RWPE1 (cell line): ENCODE measurements at places on chromosomes 11 and 22.

- DNase-seq, result peak; percentile 62
Measured at GRCh38 chr11:26753723-26754504, 32.1 kb upstream of the SLC5A12 start.

DNA sequence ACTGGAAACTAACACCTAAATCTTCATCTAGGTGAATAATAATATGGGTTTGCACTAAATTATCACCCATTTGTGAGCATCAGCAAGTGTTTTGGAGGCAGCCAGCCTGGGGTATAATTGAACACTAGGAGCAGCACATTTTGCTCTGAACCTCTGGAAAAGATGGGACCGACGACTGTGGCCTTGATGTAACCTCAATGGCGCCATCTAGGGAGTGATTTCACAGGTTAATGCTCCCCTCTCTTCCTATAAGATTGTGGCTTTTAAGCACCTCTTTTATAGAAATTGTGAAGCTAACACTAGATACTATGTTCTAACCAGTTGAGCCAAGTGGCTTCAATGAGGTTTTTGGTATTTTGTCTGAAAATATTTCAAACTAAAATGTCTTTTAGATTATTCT is 203.7 kb downstream of the NELL1 start:
- no peak for DNase-seq

GRCh38 chr11:75526192-75526541 is 426 bp upstream of the GDPD5 start:
- DNase-seq, result no peak

- no peak for DNase-seq
Measured at GRCh38 chr11:18397921-18398320, 3.6 kb downstream of the LDHA start.

DNA sequence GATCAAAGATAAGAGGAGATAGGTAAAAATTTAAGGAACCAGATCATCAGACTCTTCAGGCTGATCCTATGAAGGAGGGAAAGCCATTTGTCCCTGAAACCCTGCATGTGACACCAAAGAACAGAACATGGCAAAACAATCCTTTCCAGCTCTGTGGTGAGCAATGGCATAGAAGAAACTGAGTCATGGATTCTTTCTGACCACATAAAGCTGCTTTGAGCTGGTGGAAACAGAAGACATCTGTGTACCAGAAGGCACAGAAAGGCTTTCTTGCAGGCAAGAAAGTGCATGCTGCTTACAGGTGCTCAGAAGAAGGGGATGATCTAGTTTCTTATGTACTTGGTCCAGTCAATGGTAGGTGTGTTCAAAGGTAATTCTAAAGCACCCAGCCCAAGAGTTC is 45.0 kb upstream of the APOA1 start:
- no peak for DNase-seq

- no peak for DNase-seq
Measured at GRCh38 chr22:48696371-48696770, 1131.3 kb downstream of the BRD1 start.

- DNase-seq, result no peak
Measured at GRCh38 chr22:22088658-22089458, 106.3 kb upstream of the TOP3B start.

DNA sequence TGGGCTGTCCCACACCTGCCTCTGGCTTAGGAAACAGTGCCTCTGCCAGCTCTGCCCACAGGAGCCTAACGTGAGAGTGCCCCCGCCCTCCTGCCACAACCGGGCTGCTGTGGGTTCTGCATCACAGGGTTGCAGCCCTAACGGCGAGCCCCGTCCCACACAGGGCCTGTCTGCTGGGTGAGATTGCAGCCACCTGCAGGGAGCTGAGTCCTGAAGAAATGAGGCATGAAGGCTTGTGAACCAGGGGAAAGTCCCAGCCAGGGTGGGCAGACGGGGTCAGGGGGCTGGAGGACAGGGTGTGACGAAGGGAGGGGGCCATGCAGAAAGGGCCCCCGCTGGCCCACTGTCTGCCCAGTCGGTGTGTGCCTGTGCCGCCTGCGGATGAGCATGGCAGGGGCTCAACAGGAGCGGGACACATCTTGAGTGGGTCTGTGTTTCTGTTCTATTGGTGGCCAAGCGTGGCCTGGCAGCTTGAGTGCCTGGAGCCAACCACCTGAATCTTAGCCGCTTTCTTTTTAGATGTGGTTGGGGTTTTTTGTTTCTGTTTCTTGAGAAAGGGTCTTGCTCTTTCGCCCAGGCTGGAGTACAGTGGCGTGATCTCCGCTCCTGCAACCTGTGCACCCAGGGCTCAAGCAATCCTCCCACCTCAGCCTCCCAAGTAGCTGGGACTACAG is 38.9 kb downstream of the CTTN start:
- DNase-seq, result no peak

DNA sequence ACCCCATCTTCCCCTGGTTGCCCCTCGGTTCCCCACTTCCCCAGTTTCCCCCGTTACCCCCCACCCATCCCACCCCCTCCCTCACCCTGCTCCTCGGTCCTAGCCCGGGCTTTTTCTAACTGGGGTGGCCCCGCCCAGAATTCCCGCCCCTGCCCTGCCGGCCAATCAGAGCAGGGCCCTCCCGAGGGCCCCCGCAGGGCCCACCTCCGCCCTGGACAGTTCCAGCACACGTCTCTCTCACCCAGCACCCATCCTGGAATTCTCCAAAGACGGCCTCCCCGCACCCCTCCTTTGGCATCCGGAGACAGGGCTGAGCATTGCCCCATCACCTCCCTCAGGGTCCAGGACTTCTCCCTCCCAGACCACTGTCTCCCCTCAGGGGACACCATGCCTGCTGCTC is at the start of gene H19:
TSS of gene H19 (minus strand) at position 88 of the 400 bp plus-strand sequence.
- no peak for DNase-seq

- DNase-seq, result no peak
Measured at GRCh38 chr11:46360878-46361277, 13.6 kb downstream of the DGKZ start.

DNA sequence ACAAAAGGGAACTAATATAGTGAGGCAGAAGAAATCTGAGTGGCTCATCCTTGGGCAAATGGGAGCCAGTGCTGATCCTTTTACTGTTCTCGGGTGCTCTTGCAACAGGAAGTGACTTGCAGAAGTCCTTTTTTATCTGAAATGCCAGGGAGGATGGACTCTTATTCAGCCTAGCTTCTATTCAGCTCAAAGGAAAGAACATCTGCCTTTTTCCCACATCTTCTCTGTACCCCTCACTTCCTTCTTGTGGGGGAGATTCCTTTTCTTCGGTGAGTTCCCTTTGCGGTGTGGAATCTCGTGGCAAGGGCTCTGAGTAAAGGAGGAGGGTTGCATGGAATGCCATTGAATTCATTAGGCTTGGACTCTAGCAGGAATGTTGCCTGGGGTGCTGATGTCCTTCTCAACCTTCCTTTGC is 76.2 kb downstream of the ZBTB16 start:
- no peak for DNase-seq

GRCh38 chr11:122155765-122156527 is 39.9 kb upstream of the BLID start:
- no peak for DNase-seq

DNA sequence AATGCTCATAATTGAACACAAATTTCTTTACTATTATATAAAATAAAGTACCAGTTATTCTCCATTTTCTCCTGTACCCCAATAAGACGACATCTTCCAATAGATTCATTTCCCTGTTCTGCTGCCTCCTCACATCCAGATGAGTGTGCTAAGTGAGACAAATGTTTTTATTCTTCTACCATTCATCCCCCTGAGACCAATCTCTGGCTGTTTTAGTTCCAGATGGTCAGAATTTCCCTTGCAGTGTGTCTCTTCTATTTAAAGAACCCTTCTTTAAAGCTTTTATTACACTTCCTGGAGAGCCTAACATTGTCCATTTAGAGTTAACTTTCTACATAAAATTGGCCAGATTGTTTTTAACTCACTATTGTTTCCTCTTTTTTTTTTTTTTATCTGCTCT is 41.2 kb upstream of the GLYATL1 start:
- no peak for DNase-seq

DNA sequence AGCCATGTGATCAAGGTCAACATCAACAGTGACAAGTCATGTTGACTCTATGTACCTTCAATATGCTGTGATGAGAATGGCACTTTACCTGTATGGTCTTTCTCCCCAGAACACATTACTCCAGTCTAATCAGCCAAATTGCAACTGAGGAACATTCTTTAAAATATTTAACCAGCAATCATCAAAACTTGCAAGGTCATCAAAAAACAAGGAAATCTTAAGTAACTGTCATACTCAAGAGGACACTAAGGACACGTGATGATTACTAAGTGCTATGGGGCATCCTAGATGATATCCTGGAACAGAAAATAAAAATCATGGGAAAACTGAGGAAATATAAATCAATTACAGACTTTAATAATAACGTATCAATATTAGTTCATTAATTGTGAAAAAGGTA is 118.9 kb downstream of the EFCAB6 start:
- DNase-seq, result no peak

DNA sequence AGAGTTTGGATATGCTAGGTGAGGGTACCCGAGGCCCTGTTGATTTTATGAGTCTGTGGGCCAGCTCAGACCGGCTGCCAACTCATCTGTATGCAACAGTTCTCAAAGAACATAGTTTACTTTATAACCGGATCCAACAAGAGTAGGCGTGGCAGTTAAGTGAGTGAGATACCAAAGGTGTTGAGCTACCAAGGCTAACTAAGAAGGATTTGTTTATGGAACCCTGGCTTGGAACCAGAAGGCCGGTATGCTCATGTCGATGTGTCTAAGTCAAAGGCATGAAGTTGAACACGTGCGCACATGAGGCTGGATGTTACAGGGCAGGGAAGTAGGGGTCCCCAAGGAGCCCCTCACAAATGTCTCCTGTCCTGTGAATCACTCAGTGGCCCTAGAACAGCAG is at the start of gene KCNJ1:
TSS of gene KCNJ1 (minus strand) at position 20 of the 400 bp plus-strand sequence. CDS start 27,053 bp downstream, outside the sequence.
- no peak for DNase-seq

DNA sequence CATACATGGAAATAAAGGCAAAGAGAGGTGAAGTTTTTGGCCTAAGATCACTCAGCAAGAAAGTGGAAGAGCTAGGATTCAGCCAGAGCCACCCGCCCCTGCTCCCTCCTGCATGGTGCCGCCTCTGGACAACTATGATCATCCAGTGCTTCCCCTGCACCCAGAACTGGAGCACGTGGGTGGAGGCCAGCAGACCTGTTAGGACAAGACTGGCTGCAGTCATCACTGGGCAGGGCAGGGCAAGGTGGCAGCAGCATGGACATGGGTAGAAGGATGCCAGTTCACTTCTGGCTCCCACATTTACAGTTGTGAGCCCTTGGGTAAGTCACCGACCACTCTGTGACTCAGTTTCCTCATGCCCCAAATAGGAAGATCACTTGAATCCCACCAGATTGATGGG is 131.0 kb downstream of the FBXO7 start:
- DNase-seq, result peak; percentile 24

GRCh38 chr22:19406846-19407245 is 24.7 kb downstream of the HIRA start:
- no peak for DNase-seq

DNA sequence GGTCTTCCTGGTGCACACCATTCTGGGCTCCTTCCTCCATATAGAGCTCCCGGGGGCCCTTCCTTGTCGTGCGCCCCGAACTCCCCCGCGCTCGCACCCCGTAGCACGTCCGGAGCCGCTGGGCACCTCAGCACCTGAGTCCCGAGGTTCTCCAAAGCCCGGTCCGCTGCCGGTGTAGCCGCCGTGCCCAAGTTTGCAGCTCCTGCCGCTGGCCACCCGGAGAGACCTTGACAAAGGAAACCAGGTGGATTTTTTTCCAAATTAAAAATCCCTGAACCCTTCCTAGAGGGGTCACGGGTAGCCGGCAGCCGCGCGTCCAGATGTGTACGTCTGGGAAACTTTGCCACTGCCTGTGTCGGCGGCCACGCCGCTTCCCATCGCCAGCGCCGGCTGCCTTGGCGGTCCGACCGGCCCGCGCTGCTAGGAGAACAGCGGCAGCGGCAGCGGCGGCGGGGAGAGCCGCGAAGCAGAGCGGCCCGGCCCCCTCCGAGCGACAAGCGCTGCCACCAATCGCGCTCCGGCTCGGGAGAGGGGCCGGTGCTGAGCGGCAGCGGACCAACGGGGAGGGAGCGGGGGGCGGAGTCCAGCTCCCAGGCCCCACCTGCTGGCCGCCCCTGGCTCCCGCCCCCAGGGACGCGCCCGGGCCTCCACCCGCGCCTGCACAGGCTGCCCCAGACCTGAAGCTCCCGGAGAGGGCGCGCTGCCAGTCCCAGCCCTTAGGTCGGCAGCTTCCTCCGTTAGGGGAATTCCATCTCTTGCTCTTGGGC is at the start of gene GALNT18:
TSS of gene GALNT18 (minus strand) at position 433 of the 767 bp plus-strand sequence.
- peak; percentile 98 for DNase-seq

DNA sequence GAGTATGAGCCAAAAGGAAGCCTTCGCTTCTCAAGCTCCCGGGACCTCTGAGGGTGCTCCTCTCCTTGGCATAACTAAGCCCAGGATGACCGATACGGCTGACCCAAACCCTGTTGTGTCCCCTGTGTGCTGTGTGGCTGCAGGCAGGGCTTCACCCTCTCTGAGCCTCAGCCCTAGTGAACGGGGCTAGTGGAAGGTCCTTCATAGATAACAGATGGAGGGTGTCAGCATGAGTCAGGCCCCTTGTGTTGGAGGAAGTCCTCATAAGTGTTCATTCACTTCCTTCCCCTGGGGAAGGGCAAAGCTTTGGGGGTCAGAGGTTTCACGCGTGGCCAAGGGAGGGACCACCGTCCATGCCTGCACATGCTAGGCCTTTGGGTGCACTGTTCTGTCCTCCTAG is 21.5 kb downstream of the SHISAL1 start:
- DNase-seq, result no peak

DNA sequence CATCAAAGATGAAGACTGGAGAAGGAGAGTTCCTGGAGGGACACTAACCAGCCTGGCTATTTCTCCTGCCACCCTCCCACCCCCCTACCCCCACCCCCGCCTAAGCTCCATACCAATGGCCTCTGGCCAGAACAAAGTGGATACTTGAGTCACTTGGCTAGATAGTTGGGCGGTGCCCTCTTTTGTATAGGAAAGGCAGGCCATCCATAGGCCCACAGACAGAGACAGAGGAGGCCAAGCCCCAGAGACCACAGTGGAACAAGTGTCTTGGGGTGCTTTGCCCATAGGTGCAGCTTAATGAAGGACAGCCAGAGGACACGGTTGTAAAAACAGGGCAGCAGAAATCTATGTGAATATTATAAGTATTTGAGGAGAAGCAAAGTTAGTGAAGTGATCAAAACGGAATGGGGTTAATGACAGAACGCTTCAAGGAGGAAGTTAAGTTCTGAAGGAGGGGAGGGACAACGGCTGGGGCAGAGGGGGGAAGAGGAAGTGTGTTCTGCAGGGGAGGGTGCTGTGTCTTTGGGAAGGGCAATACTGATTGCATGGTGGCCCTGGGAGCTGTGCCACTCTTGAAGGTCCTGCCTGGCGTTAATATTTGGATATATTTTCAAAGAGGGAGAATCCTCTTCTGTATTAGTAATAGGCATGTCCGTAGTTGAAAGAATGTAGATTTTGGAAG is 32.7 kb downstream of the FLI1 start:
- DNase-seq, result no peak

GRCh38 chr11:92911478-92911877 is 58.0 kb upstream of the MTNR1B start:
- no peak for DNase-seq
